ENCODE measurements at places on chromosomes 13 and 19. TPM values are rescaled to one million over a fixed set of nuclear protein-coding genes. Genes with fewer than 3 reads are reported as not detected.

KASH5 gene
- total RNA-seq = 0.49 TPM

C19orf38 gene
- total RNA-seq = 0.44 TPM

UBL5 gene
- 324 TPM for total RNA-seq

PCCA gene
- 66.8 TPM for total RNA-seq

Measured in glutamatergic neuron (in vitro differentiated cells).